ENCODE measurements at places on chromosomes 5 and 9.

- no peak for DNase-seq
These were observed 3.1 kb downstream of the SMARCA2 start for GRCh38 chr9:2018162-2018643.

GRCh38 chr5:110338341-110339083 lies 388.0 kb downstream of the TMEM232 start:
- no peak for DNase-seq

DNA sequence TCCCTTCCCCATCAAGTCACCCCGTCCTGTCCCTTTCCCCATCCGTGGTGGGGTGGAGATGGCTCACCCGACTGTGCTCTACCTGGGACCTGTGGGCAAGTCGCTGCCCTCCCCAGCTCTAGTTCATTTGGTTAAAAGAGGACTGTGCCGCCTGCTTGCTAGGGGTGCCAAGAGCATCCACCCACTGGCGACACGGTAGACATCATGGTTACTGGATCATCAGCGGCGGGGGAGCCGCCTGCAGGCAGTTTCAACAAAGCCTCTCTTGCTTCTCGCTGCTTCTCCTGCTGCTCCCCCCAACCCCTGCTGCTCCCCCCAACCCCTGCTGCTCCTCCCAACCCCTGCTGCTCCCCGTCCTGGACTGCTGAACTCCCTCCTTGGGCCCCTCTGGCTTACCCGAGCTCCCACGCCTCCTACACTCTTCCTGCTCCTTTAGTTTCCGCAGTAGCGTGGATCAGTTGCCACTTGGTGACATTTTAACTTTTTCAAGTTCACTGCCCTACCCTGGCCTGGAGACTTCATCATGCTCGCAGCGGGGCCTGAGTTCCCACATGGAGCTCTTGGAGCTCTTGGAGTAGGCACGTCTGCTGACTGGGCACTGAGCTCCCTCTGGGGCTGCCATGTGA lies 22.0 kb upstream of the SCGB3A1 start:
- DNase-seq = no peak

GRCh38 chr5:41763081-41763480 lies 107.1 kb downstream of the OXCT1 start:
- DNase-seq = peak; percentile 28

DNA sequence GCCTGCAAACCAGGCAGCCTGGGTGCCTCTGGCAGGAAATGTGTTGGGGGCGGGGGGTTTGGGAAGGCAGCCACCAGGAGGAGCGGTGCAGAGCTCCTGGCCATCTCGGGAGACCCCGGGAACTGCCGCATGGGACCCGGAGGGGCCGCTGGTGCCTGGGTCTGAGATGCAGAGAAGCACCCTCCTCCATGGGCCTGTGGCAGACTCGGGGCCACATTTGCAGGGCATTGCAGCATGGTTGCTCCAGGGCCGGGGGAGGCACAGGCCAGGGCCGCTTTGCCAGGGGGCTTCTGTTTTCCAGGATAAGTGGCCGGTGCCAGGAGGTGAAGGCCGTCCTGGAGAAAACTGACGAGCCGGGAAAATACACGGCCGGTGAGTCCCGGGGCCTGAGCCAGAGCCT lies 1.7 kb downstream of the LCN1 start:
- DNase-seq = no peak

GRCh38 chr5:124921694-124922093 lies 175.3 kb upstream of the ZNF608 start:
- DNase-seq = no peak

DNA sequence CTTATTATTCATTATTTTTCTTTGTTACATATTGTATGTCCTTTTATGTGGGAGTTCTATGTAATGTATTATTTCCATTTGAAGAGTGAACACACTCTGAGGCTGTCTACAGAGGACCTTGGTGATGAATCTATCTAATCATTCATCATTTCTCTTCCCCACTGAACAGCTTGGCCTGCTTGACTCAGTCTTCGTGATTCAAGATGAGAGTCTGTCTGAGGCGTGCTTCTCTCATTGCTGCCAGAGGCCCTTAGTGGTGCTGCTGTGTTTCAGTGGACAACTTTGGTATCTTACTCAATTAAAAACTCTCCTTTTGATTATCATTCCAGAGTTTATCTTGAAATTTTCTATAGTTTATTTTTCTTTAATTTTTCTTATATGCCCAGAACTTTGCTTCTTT lies 318.1 kb upstream of the DAB2 start:
- no peak for DNase-seq

DNA sequence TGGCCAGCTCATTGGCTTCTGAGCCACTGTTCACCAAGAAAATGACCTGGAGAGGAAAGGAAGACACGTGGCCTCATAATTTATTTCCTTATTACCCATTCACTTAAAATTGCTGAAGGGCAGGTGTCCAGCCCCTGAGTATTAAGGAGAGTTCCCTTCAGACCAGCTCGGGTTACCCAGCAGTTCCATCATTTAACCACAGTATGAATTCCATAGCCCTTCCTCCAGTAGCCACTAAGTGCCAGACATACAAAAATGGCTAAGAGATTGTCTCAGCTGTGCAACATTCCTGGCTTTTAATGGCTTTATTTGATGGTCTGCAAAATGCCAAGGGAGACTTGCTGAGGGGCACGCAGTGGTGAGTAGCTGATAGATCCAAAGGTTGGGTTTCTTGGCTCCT lies 12.5 kb downstream of the AGXT2 start:
- no peak for DNase-seq

DNA sequence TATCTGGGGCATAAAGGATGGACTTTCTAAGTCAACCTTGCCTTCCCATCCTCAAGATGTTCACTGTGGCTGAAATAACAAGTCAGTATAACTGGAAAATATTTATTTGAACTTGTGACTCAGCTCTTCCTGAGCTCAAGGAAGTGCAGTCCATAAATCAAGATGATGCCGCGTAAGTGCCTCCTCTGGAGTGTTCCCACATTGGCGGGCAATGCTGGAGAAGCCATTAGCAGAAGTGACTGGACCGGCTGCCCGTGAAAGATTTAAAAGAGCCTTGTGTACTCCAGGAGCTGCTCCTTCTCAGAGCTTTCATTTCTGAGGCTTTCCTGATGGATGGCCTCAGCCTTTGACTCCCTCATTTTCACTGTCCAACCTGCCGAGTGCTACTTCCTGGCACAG lies 17.4 kb downstream of the TMOD1 start:
- DNase-seq = peak; percentile 78

GRCh38 chr5:93578813-93579691 lies 2.0 kb downstream of the NR2F1-AS1 start:
- DNase-seq = peak; percentile 69

Measured in hepatic stellate cell (primary cell).